ENCODE measurements at places on chromosomes 2 and 18.

GRCh38 chr2:99674090-99674489 lies 184.3 kb upstream of the REV1 start:
- ATAC-seq: no peak

GRCh38 chr2:224126440-224126839 lies 87.4 kb upstream of the SERPINE2 start:
- no peak for ATAC-seq

DNA sequence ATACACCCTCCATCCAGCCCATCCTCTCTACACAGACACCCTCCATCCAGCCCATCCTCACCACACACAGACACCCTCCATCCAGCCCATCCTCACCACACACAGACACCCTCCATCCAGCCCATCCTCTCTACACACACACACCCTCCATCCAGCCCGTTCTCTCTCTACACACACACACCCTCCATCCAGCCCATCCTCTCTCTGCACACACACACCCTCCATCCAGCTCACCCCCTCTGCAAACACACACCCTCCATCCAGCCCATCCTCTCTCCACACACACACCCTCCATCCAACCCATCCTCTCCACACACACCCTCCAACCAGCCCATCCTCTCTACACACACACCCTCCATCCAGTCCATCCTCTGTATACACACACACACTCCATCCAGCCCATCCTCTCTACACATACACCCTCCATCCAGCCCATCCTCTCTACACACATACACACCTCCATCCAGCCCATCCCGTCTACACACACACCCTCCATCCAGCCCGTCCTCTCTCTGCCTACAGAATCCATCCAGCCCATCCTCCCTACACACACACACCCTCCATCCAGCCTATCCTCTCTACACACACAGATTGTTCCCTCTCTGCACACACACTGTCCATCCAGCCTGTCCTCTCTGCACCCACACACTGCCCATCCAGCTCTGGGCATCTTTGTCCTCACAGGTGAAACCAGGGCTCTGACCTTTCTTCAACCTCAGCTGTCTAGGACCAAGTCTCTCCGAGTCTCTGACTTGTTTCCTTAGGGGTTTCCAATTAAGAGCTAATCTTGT lies 81.2 kb downstream of the EIPR1 start:
- ATAC-seq: no peak

GRCh38 chr2:133755480-133756300 lies 187.4 kb upstream of the NCKAP5 start:
- ATAC-seq: peak; percentile 94

DNA sequence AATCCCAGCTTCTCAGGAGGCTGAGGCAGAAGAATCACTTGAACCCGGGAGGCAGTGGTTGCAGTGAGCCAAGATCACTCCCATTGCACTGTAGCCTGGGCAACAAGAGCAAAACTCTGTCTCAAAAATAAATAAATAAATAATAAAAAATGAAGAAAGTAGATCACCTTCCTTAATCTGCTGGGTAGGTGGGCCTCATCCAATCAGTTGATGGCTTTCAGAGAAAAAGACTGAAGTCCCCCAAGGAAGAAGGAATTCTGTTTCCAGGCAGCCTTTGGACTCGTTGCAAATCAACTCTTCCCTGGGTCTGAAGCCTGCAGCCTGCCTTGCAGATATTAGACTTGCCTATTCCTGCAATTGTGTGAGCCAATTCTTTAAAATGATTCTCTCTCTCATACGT lies 136.5 kb downstream of the TFCP2L1 start:
- ATAC-seq: no peak

DNA sequence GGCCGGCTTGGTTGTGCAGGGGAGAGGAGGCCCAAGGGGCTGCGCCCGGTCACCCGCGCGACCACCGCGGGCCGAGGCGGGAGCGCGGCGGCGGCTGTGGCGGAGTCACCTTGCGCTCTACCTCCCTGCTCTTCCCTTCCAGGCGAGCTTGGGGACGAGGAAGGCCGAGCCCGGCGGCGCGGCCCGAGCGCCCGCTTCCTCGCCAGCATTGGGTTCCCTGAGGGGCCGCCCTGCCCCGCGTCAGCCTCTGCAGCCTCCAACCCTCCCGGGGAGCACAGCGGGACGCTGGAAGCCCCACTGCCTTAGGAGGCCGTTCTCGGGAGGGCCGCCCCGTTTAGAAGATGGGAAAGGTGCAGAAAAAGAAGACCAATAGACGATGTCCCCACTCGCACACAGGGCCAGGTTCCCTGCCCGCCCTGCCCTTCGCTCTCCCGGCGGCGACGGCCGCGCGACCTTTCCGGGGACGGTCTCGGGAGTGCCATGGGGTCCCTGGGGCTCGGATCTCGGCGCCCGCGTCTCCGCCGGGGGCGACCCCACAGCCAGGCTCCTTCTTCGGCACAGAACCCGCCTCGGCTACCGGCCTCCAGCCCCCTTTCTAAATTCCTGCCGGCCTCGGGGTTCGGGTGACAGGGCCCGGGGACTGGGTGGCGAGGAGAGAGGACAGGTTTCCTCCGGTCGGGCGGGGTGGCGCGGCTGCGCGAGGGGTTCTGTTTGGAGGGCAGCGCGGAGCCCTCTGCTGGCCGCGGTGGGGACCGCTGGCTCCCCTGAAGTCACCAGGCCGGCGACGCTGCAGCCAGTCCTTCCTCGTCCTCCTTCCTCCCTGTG lies 85.5 kb downstream of the HS6ST1 start:
- ATAC-seq: peak; percentile 96

- ATAC-seq: no peak
Measured at GRCh38 chr18:76941284-76941683, 118.9 kb downstream of the ZNF236 start.

- ATAC-seq: no peak
Measured at GRCh38 chr18:52510139-52510538, 170.1 kb downstream of the DCC start.

- no peak for ATAC-seq
Measured at GRCh38 chr2:26605999-26606846, 34.9 kb downstream of the CIB4 start.

DNA sequence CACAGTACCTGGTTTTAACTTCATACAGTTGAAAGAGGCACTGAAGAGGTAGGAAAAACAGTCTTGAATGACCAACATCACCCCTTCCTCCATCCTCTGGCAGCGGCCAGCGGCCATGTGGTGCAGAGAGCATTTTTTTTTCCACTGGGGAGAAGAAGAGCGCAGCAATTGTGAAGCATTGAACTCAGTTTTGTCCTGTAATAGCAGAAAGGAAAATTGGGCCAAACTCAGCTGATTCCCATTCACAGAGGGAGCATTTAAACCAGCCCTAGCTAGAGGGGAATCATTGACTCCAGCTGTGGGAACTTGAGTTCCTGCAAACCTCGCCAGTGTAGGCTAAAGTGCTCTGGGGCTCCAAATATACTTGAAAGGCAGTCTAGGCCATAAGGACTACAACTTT lies 316.6 kb upstream of the CHST9 start:
- ATAC-seq: no peak

- no peak for ATAC-seq
Measured at GRCh38 chr2:232649033-232649432, 15.6 kb downstream of the EFHD1 start.

DNA sequence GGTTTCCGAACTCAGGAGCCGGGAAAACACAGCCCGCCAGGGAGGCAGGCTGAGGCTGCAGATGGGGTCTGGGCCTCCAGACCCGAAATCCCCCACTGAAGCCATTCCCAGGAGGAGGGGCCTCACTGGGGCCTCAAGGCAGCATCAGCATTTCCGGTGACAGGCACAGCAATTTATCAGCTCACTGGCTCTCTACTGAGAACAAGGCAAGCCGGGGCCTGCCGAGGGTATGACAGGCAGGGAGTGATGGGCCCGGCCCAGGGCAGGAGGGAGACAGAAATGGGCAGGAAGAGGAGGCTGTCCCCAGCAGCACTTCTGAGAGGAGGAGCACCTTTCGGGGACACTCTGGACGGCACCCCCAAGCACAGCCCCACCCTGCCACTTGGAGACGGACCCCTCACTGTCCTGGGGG lies 12.5 kb downstream of the SDC1 start:
- ATAC-seq: no peak

- ATAC-seq: no peak
Measured at GRCh38 chr2:174292908-174293307, 41.8 kb upstream of the SP9 start.

DNA sequence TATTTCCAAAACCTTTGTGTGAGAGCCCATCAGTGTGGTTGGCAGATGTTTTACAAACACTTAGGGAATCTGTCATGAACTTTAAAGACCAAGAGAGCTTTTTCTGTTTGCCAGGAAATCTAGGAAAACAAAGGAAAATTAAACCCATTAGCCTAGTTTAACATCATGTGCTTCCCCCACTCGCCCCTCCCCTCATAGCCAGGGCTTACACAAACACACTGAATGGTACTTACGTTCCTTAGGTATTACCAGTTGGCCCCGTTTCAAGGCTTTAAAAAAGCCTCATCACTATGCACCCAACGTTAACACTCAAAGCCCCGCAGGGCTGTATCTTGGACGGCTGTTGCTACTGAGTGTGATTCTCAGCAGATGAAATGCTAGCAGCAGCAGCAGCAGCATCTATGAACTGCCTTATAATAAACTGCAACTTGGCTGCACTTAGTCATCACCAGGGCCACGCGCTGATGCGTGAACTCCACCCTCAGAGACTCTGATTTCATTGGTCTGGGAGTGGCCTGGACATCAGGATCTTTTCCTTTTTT lies 20.1 kb upstream of the TTC39C start:
- ATAC-seq: peak; percentile 81

DNA sequence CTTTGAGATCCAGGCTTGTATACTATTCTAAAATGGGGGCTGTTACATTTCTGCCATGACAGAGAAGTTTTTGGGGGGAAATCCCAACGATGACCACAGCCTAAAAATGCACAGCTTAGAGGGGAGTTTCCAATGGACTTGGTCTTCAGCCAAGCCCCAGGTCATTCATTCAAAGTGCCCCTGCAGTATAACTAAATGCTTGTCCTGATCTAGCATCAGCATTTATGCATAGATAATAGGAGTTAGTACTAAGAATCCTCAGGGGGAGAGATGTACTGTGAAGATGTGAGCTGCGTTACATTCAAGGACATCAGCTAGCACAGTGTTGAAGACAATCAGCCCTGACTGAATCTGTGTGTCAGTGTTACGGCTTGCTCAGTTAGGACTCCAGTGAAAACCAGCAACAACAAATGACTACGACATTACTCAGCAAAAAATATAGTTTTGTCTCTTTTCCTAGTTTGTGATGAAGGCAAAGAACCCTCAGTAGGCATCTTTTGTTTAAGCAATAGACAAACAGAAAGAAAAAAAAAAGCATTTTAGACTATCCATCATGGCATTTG lies 160.9 kb downstream of the ZEB2 start:
- no peak for ATAC-seq
